ENCODE measurements at places on chromosomes 1 and 21.

DNA sequence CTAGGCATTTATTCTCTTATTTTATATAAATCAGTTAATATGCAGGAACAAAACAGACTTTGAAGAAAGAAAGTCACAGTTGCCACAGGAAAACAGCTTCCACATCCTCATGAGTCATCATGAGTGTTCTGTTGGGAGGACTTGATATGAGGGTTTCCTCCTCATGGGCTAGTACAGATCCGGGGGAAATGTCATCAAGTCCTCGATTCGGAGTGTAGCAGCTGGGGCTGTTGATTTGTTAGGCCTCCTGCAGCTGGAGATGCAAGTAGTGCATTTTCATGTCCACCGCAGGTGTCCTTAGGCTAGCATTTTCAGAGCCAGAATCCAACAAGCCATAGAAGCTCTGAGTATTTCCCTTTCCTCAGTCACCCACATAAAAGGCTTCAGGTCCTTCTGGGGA is 36.7 kb downstream of the ADAM30 start:
- peak; percentile 53 for DNase-seq

DNA sequence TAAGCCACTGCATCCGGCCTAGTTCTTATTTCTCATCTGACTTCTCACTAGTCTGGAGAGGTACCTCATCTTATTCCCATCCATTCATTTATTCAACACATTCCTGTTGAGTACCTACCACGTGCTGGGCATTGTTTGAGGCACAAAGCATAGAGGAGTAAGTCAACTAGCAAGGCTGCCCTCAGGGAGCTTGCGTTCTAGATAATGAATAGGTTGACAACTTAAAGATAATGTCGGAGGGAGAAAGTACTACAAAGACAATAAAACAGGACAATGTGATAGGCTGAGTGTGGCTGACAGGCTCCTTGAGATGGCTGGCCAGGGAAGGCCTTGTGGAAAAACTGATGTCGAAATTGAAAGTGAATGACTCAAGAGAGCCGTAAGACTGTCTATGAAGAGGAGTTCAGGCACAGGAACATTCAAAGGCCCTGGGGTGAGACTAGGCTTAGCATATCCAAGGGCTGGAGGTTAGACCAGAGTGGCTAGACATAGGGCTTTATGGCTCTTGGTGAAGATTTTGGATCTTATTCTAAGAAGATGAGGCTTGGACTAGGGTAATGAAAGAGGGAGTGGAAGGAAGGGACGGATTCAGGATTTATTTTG is 18.3 kb downstream of the SPATA21 start:
- no peak for DNase-seq

- DNase-seq: no peak
Observed at GRCh38 chr21:28794371-28794851, 198.3 kb downstream of the LTN1 start.

GRCh38 chr1:75305061-75305460 is 170.9 kb downstream of the LHX8 start:
- no peak for DNase-seq

DNA sequence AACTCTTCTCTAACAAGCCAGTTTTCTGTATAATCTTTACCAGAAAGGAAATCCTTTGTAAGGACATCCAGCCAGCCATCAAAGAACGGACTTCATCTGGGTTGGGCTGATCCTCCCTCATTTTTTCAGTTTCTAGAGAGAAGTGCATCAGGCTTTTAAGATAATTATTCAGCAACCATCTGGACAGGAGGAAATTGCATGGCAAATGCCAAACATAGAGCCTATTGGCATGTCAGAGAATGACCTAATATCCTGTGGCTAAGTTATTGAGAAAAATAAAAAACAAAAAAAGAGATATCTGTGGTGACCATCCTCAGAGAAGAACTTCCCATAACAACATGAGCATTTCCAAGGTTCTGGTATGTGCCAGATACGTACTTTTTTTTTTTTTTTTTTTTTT is 74.9 kb upstream of the BEND5 start:
- peak; percentile 27 for DNase-seq

DNA sequence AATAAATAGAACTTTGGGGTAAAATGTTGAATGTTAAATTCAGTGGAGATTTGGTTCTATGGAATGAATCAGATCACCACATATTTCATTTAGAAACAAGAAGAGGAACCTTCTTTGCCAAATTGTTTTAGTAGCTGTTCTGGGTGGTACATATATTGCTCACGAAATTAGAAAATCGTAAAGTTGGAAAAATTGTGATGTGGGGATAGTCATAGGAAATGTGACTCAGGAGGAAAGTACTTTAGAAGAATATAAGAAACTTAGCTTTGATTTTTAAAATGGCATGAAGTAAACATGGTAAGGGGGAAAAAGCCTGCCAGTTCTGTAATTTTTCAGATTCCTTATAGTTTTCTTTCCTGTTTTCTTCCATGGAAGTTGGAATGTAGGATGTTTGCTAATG is 27.4 kb downstream of the RRP15 start:
- no peak for DNase-seq

GRCh38 chr1:6971699-6972098 is 186.4 kb downstream of the CAMTA1 start:
- no peak for DNase-seq
